ENCODE measurements at places on chromosomes 3 and 15.

GRCh38 chr3:154926721-154927120 is 153.4 kb upstream of the MME start:
- no peak for DNase-seq

- peak; percentile 36 for DNase-seq
These were observed 29.7 kb downstream of the BUB1B start for GRCh38 chr15:40190591-40190990.

DNA sequence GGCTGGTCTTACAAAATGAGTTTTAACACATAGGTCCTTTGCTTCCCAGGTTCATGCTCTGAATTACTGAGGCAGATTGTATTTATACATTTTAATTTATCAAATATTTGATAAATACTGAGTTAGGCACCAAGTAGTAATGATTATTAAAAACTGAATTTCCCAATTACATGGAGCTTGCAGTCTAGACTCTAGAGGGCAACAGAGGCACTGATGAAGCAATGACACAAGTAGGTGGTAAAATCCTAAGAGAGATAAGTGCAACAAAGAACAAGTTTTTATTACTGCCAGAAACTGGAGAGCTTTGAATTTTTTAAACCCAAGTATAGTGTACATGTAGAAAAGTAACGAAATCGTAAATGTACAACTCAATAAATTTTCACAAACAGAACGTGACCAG is 406.2 kb upstream of the RARB start:
- DNase-seq: no peak

DNA sequence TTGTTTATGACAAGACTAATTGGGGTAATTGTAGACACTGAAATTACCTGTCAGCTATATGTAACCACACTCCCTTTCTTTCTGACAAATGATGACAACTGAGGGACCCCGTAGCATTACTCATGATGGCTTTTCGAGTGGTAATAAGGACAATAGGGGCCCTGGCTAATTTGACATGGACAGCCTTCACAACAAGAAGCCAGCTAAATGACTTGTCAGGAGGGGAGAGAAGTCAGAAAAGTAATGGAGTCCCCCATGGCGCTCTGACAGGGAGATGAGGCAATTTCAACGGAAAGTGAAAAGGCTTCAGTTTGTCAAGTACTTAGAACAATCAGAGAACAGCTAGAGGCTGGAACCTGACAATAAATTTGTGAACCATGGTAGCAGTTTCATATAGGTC is 177.3 kb downstream of the CDIN1 start:
- no peak for DNase-seq

GRCh38 chr3:9747267-9747666 is 2.5 kb upstream of the OGG1 start:
- DNase-seq: no peak

- DNase-seq: no peak
These were observed 66.3 kb downstream of the NIPA2 start for GRCh38 chr15:22904736-22905135.

DNA sequence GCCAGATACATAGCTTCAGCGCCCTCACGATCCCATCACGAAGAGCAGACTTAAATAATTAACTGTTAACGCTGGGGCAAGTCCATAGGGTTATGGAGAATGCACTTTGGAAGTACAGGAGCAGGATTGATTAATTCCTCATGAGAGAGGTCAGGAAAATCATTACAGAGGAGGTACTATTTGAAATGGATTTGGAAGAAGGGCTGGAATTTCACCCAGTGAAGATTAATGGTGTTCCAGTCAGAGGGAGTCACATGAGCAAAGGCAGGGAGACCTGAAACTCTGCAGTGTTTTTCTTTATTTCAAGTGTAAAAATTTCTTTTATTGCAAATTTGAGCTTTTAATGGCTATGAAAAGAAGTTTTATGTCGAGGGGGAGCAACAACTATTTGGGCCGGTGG is 329.8 kb upstream of the GRM7 start:
- DNase-seq: no peak

DNA sequence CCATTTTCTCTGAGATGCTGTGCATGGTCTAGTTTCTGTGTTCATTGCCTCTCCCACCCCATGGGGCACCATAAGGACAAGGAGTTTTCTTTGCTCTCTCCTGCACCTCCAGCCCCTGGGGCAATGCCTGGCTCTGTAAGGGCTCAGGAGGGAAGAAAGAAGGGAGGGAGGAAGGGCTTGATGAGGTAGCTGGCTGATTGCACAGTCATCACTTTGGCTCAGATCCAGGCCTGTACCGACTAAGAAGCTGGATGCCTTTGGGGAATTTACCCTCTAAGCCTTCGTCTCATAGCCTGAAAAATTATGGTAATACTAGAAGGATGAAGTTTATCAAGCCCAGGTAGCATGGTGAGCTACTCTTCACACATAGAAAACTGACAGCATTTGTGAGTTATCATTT is 382.9 kb downstream of the GABRG3 start:
- DNase-seq: no peak

DNA sequence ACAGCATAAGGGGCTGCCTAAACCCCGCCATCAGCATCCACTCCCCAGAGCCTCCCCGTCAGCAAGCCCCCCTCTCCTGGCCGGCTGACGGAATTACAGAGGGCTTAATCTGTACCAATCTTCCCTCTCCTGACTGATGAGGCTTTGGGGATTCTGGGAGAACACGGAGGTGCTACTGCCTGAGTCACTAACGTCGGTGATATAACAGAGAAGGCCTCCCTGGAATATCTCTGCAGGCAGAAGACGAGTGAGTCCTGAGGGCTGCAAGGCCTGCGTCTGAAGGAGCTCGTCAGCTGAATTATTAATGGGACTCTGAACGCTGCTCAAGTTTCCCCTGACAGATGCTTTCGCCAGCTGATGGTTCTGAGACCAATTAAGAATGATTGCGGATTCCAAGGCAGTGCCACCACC is 147.7 kb downstream of the XXYLT1 start:
- DNase-seq: no peak

- no peak for DNase-seq
These were observed 177.5 kb downstream of the STT3B start for GRCh38 chr3:31710123-31710803.

DNA sequence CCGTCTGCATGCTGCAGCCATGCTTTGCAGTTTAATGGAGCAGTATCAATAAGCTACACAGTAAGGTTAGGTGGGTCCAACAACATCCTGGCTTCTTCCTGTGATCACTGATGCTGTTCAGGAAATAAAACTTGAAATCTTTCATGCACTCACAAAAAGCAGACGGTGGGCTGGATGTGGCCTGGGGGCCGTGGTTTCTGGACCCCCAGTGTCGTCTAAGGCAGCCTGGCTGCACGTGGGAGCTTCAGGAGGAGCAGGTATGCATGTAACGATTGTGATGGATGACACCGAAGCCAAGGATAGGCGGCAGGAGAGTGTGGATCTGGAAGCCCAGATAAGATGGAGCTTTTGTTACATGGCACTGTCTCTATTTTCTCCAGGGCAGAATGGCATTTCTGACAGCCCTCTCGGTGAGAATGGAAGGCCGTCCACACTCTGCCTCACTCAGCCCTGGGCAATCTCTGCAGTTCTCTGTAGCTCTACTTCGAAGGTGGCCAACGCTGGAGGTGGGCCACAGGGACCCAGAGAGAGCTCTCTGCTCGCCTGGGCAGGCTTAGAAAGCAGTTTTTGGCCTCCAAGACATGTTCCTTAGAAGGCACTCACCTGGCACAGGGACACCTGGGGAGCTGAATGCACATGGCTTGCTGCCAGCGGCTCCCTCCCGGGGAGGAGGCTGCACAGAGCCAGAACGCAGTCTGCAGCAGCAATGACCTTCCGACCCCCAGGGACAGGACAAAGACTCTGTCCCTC is 46.4 kb upstream of the IQSEC1 start:
- DNase-seq: no peak

DNA sequence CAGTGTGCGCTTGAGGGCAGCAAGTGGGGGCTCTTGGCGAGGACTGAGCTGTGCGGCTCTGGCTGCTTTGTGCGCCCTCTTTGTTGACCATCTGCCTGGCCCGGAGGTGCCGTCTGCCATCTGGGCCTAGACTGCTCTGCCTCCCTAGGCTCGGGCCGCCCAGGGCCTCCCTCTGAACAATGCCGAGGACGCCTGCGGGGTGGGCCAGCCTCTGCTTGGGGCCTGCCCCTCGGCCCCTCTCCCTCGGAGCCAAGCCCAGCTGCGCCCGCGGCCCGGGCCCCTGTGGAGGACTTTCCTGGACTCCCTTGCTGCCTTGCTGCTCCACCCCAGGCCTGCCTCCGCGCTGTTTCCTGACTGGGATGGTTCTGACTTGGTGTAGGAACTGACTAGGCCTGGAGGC is 31.9 kb upstream of the SPSB4 start:
- no peak for DNase-seq

GRCh38 chr3:143004823-143005222 is 3.5 kb downstream of the U2SURP start:
- DNase-seq: no peak

GRCh38 chr3:196756732-196757131 is 17.1 kb downstream of the PAK2 start:
- DNase-seq: no peak

GRCh38 chr3:9946112-9947024 is 5.8 kb downstream of the PRRT3 start:
- peak; percentile 55 for DNase-seq

DNA sequence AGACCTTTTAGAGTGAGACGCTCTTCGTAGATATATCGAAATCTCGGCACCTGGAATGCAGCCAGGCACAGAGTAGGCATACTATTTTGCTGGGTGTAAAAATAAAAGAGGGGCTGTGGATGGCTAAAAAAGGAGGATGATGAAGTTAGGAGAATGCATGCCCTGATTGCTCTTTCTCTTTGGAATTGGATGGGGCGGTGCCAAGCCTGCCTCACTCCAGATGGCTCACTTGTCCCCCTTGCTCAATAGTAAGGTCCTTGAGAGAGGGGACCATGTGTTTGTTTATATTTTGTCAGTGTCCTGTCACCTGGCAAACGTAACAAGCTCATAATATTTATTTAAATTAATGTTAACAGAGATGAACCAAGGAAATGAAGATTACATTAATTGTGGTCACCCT is 33.0 kb downstream of the SNRK start:
- DNase-seq: no peak

GRCh38 chr15:60338810-60339209 is 59.0 kb downstream of the ANXA2 start:
- DNase-seq: no peak

DNA sequence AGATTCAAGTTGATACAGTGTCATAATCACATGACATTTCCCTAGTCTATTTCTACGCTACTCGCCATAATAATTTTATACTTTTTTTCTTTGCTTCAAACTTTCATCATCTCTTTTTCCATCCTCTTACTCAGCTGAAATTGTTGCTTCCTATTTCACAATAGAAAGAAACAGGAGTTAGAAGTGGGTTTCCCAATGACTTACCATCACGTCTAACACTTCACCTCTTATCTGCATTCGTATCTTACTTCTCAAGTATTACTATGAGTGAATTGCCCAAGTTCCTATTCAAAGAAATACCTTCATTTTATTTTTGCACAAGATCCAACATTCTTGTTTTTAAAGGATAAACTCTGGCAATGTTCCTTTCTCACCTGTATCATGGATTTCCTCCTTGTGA is 1539.9 kb downstream of the SI start:
- DNase-seq: no peak

- no peak for DNase-seq
These were observed 33.6 kb downstream of the BTD start for GRCh38 chr3:15635121-15635661.

- peak; percentile 78 for DNase-seq
These were observed 508 bp upstream of the SMAD6 start for GRCh38 chr15:66701422-66702034.

GRCh38 chr3:160949460-160949859 is 155.7 kb downstream of the B3GALNT1 start:
- DNase-seq: no peak

- no peak for DNase-seq
These were observed 119.4 kb upstream of the GADL1 start for GRCh38 chr3:31013843-31014242.

DNA sequence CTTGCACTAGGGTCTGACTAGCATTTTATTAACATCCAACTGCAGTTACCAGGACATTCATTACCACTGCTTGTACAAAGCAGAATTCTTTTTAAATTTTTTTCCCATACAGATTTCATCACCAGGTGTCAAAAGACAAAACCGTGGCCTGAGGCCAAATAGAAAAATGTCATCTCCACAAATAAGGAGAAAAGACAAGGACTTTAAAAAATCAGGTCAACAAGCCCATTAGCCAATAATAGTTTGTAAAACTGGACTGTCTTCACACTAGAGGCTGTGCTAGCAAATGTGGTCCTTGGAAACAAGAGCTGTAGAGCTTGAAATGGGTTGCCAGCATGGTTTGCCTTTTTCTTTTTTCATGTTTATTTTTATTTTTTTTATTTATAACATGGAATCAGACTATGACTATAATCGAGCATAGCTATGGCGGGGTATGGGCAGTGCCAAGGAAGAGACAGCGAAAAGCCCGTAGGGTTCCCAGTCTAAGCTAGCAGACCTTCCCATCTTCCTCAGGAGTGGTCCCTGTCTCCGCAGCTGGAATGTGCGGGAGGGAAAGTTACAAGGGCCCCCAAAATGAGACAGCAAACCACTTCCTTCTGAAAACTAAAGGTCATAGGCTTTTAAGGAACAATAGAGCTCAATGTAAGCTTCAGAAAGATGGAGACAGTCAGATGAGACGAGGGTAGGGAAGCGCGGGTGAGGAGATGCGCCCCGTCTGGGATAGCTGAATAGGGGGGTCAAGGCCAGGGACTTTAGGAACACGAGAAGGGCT is 1.5 kb downstream of the PTPN9 start:
- DNase-seq: no peak

DNA sequence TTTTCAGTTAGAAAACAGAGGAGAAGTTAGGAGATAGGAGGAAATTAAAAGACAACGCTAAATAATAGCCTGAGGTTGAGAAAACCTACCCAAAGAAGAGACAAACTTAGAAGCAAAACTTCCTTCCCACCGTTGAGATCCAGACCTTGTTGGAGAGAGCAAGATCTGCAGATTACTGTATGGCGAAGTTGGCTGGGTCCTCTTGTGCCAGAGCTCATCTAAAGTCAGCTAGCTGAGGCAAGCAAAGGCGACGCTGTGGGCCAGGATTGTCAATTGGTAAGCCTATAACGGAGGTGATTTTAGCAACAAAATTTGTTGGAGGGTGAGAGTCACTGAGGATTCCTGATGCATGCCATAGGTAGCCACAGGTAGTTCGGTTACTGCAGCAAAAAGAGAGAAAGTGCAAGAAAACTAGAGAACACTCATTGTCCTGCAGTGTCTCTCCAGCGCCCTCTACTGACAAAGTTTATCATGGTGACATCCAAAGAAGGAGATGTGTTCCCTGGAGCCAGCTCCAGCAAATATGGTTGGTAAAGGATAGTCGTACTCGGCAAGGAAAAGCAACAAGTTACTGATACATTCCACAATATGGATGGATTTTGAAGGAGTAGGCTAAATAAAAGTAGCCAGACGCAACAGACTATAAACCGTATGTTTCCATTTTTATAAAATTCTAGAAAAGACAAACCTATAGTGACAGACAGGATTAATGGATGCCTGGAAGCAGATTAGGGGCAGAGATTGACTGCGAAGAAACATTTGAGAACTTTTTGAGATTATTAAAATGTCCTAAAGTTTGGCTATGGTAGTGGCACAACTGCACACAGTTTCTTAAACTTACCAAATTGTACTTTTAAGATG is 9.8 kb upstream of the OR5K4 start:
- peak; percentile 38 for DNase-seq

GRCh38 chr3:153192327-153192726 is 30.3 kb downstream of the RAP2B start:
- no peak for DNase-seq

Data from NCI-H226 (cell line).